ENCODE measurements at places on chromosomes 16 and 17.

- DNase-seq, result no peak
These were observed 9.8 kb upstream of the KIF19 start for GRCh38 chr17:74316220-74316619.

DNA sequence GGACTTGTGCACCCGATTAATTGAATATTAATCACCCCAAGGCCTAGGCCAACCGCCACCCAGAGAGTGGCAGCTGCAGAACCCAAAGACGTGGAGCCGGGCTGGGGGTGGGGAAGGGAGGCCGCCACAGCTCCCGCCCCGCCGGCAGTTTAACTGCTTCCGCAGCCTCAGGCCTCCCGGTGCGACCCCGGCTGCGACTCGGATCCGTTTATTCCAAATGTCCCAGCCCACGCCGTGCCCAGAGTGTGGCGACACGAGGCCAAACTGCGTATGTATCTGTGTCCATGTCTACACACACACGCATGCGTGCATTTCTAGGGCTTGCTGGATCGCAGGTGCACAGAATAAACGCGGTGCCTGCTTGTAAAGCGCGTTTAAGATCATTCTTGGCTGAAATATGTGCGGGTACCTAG, 802 bp upstream of the TOB1 start:
- DNase-seq, result peak; percentile 85

DNA sequence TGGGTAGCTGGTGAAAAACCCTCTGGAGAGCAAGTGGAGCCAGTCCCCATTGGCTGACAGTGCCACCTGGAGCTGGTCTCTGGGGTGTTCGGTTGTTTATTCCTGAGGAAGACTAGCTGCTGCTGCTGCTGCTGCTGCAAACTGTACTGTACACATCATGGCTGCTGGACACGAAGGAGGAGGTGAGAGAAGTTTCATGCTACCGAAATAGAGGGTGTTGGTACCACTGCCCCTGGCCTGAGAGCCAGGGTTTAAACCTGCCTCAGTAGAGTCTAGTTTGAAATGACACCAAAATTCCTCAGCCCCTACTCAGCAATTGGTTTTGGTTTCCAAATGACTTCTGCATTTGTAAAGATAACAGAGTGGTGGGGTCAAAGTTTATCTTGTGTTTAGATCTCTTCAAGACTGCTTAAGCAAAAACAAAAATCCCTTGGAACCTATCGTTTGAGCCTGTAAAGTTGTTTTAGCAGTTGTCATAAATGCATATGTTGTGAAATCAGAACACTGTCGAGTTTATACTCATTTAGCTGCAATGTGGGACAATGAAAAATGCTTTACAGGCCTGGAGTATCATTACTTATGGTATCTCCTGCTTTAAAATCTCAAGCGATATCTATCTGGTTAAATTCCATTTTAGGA, 40.8 kb downstream of the CYB5B start:
- DNase-seq, result no peak

DNA sequence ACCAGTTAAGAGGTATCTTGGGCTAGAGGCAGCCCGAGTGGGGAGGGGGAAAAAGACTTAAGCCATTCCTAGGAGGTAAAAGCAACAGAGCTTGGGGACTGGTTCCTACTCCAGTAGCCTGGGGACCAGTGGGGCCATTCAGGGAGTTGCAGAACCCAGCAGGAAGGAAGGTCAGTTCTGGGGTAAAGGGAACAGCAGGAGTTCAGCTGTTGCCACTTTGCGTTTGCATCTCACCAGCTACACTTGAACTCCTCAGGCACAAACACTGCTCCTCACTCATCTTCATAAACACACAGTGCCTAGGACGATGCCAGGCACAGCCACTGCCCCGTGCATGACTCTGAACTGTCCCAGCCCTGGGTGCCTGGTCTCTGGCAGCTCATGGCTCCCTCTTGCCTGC, 4.0 kb downstream of the HAP1 start:
- no peak for DNase-seq

- DNase-seq, result no peak
These were observed 10.3 kb downstream of the HIC1 start for GRCh38 chr17:2064980-2065785.

GRCh38 chr16:65600046-65600445, 478.2 kb upstream of the CDH11 start:
- DNase-seq, result no peak

GRCh38 chr17:4368341-4368740, 1.9 kb upstream of the UBE2G1 start:
- no peak for DNase-seq

DNA sequence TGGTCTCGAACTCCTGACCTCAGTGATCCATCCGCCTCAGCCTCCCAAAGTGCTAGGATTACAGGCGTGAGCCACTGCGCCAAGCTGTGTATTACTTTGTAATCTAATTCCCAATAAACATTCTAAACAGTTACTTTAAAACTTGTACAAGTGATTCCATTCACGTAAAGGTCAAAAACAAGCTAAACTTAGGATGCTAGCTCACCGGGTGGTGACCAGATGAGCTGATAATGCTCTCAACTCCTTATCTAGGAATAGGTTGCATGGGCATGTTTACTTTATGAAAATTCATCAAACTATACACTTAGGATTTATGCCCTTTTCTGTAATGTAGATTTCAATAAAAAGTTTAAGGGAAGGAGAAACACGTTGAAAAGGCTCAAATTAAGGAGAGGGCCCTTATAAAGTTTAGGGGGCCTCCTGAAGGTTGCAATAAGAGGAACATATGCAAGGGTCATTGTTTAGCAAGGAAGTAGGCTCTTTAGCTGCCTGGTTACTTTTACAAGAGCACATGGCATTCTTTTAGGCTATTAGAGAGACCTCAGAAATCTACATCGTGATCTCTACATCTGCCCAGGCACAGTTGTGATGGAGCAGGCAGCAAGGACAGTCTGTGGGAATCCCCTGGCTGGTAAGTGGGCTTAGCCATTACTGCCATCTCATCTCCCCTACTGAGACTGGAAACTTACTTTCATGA, 13.3 kb downstream of the CDR2 start:
- no peak for DNase-seq

DNA sequence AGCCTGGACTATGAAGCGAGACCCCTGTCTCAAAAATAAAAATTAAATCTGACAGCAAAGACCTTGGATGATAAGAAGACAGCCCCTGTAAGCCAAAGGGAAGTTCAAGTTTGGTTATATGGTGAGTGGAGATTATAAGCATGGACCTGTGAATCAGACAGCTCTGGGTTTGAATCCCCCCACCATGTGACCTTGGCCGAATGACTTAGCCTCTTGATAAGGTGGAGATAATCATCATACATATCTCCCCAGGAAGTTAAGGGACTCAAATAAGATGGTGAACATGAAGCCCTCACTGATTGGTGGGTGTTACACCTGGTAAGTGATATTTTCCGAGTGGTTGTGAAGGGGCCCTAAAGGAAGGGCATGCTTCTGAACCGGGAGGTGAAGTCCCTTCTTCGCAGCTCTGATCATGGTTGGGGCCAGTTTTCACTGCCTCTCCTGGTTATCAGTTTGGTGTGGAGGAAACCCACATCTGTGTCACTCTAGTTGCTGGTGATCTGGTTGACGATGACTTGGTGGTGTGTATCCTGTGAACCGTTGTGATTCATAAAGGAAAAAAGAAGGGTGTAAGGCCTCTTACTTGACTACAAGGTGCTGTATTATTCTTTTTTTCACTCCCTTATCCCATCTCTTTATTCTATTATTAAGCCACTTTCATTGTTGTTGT, 61.7 kb upstream of the CLEC18A start:
- no peak for DNase-seq

DNA sequence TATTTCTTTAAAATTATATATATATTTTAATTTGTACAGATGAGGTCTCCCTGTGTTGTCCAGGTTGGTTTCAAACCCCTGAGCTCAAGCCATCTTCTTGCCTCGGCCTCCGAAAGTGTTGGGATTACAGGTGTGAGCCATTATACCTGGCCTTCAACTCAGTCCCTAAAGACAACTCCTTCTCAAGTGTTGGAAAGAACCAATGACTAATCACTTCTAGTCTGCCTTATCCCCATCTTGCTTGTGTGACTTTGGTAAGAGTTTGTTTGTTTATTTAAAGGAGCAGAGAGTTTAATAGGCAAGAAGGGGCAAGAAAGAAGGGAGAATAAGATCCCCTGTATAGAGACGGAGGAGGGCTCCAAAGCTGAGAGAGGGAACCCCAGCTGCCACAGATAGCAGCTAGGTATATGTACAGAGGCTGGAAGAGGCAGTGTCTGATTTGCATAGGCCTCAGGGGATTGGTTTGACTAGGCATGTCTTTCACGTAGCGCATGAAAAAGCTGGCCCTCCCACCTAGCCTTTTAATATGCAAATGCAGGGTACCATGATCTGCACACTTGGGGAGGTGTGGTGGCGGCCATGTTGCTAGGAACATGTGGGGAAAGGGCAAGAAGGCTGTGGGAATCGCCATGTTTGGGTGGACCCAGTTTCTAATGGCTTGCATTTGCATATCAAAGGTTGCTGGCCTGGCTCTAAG, 21.5 kb downstream of the ABCC1 start:
- DNase-seq, result no peak

- DNase-seq, result no peak
These were observed 1.4 kb upstream of the NBR1 start for GRCh38 chr17:43169561-43170139.

- no peak for DNase-seq
These were observed 7.2 kb upstream of the C17orf78 start for GRCh38 chr17:37368577-37368976.

- no peak for DNase-seq
These were observed 43.8 kb downstream of the ZNRF1 start for GRCh38 chr16:75042426-75043174.

- peak; percentile 68 for DNase-seq
These were observed 185.0 kb upstream of the ZNF469 start for GRCh38 chr16:88197481-88198456.

DNA sequence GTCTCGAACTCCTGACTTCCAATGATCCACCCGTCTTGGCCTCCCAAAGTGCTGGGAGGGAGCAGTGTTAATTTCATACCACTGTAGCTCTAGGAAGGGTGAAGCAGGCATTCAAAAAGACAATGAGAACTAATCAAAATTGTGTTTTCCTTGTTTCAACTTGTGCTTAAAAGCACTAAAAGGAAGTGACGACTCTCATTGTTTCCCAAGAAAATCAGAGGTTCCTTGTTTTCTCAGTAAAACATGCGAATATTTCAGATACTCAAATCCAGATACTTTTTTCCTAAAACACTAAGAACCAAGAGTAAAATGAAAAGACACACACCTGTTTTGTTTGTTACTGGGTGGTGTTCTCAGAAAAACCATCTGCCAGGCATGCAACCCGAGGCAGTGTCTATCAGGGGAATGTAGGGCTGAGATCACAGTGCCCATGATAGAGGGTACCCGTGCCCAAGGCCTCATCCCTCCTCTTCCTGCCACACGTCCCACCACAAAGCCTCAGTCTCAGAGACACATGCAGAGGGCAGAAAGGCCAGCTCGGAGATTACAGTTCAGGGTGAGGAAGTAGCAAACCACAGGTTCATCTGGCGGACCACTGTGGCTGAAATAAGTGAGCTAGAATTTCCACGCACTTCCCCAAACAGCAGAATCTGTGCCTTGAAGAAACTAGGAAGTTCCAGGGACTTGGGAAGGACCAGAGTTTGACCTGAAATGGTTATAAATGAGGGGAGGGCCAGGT, 33.7 kb downstream of the GINS3 start:
- no peak for DNase-seq

- peak; percentile 92 for DNase-seq
These were observed 4.3 kb downstream of the SDK2 start for GRCh38 chr17:73639932-73640331.

DNA sequence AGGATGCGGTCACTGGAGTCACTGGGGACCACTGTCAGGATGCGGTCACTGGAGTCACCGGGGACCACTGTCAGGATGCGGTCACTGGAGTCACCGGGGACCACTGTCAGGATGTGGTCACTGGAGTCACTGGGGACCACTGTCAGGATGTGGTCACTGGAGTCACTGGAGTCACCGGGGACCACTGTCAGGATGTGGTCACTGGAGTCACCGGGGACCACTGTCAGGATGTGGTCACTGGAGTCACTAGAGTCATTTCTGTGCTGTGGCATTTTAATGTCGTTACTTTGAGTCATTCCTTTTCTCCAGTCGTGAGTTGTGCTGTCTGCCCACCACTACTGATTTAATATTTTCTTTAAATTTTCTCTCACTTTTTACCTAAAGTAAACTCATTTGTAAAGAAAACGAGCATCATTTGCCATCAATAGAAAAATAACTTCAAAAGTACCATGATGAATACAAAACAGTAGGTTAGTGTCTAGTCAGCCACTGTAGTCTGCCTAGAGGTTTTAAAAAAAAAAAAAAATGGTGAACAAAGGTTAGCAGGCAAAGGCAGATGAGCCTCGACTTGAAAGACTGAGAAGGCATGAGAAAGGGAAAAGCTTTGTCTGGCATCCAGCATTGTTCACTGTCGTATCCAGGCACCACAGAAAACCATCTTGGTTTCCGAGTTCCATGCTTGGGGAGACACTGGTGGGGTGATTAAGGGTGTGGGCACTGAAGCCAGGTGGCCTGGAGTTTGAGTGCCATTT, 346.6 kb downstream of the SNX29 start:
- no peak for DNase-seq

DNA sequence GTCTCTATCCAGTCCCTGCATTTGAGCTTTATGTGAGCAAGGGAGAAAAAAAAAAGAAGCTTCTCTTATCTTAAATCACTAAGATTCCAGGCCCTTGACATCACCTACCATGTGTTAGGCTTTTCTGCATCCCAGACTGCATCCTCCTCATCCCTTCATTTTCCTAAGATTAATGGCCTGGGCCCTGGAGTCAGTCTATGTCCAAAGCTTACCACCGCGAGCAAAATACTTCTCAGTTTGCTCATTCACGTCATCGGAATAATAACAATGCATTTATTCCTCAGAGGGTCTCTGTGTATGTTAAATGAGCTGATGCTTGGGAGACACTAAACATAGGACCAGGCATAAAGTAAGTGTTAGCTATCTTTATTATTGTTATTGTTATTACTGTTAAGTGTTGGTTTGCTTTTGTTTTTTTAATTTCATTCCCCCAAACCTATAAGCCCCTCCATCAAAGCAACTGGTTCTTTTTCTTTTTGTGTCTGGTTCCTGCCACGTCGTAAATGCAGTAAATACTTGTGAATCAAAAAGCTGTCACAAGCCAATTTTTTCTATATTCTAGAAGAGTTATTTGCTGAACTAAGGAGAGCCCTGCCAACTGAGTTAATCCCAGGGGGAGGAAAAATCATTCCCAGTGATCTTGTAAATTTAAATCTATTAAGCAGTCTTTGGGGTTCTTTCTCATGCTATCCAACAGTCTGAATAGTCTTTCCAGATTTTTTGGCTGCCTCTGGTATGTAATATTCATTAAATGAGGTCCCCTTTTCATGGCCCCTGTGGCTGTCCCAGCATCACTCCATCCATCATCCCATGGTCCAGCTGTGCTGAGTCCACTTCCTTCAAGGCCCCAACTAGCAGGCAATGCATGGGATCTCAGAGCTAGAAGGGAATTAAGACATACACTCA, 46.5 kb downstream of the VAT1L start:
- no peak for DNase-seq

GRCh38 chr17:5888811-5889210, 181.4 kb upstream of the WSCD1 start:
- DNase-seq, result no peak

DNA sequence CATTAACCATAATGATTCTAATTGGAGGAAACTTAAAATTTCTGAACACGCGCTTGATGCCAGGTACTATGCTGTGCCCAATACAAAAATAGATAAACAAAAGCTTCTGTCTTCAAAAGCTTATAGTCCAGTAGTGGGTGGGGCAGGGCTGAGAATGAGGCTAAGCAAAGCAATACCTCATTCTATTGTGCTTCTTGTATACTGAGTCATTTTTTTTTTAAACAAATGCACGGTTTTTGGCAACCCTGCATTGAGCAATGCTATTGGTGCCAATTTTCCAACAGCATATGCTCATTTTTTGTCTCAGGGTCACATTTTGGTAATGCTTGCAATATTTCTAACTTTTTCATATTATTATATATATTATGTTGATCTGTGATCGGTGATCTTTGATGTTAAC, 34.7 kb upstream of the HNF1B start:
- no peak for DNase-seq

All from NCI-H345 (cell line).